ENCODE measurements at places on chromosomes 2 and 18.

- DNase-seq = no peak
These were observed 151.7 kb upstream of the POU3F3 start for GRCh38 chr2:104702031-104702850.

DNA sequence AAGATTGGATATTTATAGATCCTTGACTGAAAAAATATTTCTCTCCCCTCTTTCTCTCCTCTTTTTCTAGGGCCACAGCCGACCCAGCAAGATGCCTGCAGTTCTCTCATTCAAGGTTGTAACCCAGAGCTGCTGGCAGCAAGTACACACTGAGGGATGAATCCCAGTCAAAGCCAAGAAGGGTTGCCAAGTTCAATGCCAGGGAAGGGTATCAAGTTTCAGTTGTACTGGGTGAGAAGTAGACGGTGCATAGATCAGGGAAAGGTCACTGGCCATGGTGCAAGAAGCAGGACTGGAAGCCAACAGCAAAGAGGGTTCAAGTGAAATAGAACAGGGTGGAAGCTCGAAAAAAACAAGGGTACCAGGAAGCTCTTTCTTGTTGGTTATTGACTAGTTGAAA is 170.2 kb downstream of the NRP2 start:
- DNase-seq = no peak

DNA sequence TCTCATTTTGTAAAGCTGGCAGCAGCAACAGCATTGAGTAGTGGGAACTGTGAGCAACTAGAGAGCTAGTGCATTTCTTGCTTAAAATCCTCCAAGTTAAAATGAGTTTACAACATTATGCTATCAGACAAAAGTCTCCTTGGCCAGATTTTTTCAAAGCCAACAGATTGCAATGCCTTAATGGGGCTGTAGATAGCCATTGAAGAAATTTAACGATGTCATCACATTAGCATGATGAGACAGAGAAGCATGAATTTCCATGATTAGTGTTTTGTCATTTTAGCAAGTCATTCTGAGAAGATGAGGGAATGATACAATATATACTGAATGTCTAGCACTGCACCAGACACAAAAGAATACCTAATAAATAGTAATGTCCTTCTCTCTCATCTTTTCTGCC is 307.5 kb upstream of the REG3G start:
- peak; percentile 41 for DNase-seq

DNA sequence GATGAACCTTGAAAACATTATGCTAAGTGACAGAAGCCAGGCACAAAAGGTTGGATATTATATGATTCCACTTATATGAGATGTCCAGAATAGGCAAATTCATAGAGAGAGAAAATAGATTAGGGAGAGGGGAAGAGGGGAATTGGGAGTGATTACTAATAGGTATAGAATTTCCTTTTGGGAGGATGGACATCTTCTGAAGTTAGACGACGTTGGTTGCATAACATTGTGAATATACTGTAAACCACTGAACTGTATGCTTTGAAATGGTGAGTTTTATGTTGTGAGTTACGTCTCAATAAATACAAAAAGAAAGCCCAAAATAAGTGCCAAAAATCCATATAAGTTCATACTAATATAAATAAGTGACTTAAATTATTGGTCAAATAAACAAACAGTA is 18.6 kb upstream of the CYP26B1 start:
- DNase-seq = peak; percentile 15

GRCh38 chr2:191569025-191569424 is 108.9 kb upstream of the NABP1 start:
- no peak for DNase-seq

- no peak for DNase-seq
These were observed 12.4 kb downstream of the POU3F3 start for GRCh38 chr2:104866122-104866864.

- peak; percentile 53 for DNase-seq
These were observed 13.2 kb downstream of the EVA1A start for GRCh38 chr2:75547345-75548035.

- DNase-seq = peak; percentile 51
These were observed 49.8 kb upstream of the ASB1 start for GRCh38 chr2:238376884-238377391.

DNA sequence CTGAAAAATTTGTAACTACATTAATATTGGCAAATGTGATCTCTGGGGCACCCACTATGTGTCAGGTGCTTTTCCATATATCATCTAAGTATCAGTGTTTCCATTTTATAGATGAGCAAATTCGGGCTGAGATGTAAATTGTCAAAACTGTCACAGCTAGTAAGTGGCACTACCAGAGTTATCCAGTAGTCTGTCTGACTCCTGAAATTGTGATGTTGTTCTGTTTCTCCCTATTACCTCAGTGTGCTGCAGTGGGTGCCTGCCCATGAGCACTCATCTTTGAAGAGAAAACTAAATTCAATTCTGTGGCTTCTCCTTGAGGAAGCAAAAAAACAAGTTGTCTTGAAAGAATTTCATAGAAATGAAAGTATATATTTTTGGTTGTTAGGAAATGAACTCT is 467.4 kb upstream of the FANCL start:
- DNase-seq = no peak

- DNase-seq = peak; percentile 1
These were observed 558.0 kb downstream of the STK39 start for GRCh38 chr2:167689444-167689843.

DNA sequence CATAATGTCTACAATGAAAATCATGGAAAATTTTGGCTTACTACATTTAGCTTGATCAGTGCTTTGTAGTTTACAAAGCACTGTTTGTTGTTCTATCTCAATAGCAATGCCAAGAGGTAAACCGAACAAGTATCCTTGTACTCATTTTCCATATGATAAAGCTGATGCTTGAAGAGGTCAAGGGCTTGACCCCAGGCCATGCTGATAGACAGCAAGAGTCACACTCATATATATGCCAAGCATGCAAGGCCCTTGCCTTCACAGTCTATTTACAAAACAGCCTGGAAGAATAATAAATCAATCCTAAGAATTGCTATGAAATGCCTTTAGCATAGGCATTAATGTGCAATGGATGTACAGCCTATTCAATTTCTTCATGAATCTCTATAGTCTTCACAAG is 71.8 kb downstream of the SLC8A1 start:
- no peak for DNase-seq

DNA sequence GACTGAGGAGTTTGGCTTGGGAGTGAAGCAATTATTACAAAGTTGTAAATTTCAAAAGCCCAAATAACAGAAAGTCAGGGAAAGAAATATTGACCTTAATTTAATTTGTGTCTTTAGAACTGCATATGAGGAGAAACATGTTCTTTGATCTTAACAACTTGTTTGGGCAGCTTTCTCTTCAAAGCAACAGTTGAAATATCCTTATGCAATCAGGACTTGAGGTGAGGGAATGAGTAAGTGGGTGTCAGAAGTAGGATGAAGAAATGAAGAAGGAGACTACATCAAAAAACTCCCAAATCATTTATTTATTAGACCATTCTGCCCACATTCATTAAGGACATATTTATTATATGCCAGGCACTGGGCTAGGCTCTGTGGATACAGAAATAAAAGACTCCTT is 129.4 kb downstream of the GCA start:
- DNase-seq = no peak

- no peak for DNase-seq
These were observed 91.1 kb downstream of the TPO start for GRCh38 chr2:1504311-1504750.

DNA sequence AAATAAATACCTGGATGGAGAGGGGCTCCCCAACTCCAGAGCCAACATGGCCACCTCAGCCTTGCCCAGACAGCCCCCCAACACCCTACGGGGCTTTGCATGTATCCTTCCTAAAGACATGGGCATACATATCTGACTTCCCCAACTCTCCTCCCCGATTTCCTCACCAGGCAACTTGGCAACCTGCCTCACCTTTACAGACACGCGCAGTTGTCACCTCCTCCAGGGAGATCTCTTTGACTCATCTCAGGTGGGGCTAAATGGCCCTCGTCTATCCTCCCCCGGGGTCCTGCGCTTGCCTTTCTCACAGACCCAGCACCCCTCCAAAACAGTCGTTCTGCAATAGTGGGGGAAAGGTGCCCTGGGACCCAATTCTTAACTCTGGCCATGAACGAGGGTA is 10.6 kb upstream of the BIN1 start:
- DNase-seq = no peak

- no peak for DNase-seq
These were observed 7.7 kb upstream of the TMSB10 start for GRCh38 chr2:84897773-84898172.

DNA sequence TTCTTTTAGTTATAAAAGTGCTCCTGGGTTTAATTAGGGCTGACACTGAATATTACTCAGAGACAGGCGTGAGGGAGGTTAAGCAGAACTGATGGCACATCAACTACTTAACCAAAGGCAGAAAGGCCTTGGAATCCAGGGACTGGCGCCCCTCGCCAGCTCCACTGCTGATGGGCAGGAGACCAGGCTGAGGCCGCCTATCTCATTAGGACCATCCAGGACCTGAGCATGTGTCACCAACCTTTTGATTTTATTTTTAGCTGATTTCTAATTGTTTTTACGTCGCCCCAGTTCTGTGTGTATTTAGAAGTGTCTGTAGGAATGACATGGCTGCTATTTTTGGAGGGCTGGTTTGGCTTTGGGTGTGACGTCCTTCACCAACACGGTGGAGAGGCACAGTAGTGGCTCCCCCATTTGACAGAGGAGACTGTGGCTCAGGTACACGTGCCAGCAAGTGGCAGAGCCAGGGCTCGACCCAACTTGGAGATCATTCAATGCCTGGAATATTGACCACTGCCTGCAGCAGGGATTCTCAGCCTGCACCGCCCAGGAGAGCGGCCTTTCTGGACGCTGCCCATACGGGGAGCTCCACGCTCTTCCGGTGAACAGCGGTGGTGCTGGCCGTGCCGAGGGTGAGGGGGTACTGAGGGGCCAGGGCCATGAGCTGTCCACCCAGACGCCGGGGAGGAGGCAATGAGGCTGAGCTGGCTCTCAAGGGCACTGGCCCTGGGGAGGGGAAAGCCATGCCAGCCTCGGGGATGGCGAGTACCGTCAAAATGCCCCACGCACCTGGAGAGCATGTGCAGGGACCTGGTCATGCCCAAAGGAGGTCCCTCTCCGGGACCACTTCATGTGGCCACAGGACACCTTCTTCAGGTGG is 205.7 kb downstream of the ASB1 start:
- no peak for DNase-seq

- no peak for DNase-seq
These were observed 5.6 kb downstream of the RPL31 start for GRCh38 chr2:101007415-101008345.

DNA sequence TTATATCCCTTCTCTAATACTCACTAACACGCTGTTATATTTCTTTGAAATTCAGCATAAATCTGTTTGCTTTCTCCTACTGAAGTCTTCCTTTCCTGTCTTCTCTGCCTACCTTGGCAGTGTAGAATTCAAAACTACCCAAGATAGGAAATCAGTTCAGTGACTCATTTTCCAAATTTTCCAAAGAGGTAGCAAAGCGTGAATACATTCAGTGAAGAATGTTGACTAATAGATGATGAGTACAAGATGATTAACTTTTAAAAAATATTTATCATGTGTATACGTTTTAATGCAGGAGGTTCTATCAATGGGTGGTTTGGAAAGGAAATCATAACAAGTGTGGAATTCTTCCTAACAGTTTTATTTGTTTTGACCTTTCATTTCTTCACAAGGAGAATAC is 201.9 kb upstream of the SLC8A1 start:
- peak; percentile 28 for DNase-seq

GRCh38 chr2:67709835-67710234 is 312.7 kb downstream of the ETAA1 start:
- DNase-seq = no peak

All from fibroblast of skin of back (primary cell).